ENCODE measurements at places on chromosomes 12 and 14.

GRCh38 chr14:83529531-83529930 is 1995.9 kb upstream of the SEL1L start:
- DNase-seq = no peak

DNA sequence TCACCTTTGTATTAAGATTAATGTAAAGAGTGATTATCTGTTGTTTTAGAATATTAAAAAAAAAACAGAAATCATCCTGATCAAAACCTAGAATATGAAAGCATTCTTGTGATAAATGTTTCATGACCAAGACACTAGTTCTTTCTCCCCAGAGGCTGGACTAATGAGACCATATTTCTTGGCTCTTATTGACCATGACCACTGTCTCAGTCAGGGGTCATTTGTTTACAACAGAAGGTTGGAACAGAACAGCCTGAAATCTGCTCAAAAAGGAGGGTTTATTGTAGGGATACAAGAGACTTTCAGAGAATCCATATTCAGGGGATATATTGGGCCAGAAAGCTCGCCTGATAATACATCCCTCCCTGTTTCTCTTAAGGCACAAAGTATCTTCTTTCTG is 87.7 kb downstream of the TMEM30B start:
- DNase-seq = no peak

GRCh38 chr12:45268672-45269411 is 52.9 kb downstream of the ANO6 start:
- DNase-seq = peak; percentile 84

DNA sequence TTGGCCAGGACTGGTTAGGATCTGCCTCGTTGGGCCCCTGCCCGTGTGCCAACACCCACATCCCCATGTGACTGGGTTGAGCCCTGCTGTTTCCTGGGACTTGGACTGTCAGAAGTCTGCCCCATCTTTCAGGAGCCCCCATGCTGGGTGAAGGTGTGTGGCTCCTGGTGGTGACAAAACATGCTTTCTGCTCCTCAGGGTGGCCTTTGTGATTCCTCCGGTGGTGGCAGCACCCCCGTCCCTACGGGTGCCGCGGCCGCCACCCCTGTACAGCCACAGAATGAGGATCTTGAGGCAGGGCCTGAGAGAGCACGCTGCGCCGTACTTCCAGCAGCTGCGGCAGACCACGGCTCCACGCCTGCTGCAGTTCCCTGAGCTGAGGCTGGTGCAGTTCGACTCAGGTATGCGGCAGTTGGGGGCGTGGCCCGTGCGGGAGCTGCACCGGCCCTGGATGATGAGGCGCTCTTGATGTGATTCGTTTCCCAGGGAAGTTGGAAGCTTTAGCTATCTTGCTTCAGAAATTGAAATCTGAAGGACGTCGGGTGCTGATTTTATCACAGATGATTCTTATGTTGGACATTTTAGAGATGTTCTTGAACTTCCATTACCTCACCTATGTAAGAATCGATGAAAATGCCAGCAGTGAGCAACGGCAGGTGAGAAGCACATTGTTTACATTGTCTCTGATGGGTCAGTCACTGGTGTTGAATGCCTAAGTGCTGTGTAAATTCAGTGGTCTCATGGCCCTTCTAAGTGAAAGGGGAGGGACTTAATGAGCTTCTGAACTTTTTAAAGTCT is 80.0 kb downstream of the EP400 start:
- no peak for DNase-seq

GRCh38 chr12:97752129-97752528 is 289.5 kb downstream of the RMST start:
- DNase-seq = no peak

GRCh38 chr14:30375296-30375892 is 183.6 kb upstream of the G2E3 start:
- DNase-seq = peak; percentile 44

DNA sequence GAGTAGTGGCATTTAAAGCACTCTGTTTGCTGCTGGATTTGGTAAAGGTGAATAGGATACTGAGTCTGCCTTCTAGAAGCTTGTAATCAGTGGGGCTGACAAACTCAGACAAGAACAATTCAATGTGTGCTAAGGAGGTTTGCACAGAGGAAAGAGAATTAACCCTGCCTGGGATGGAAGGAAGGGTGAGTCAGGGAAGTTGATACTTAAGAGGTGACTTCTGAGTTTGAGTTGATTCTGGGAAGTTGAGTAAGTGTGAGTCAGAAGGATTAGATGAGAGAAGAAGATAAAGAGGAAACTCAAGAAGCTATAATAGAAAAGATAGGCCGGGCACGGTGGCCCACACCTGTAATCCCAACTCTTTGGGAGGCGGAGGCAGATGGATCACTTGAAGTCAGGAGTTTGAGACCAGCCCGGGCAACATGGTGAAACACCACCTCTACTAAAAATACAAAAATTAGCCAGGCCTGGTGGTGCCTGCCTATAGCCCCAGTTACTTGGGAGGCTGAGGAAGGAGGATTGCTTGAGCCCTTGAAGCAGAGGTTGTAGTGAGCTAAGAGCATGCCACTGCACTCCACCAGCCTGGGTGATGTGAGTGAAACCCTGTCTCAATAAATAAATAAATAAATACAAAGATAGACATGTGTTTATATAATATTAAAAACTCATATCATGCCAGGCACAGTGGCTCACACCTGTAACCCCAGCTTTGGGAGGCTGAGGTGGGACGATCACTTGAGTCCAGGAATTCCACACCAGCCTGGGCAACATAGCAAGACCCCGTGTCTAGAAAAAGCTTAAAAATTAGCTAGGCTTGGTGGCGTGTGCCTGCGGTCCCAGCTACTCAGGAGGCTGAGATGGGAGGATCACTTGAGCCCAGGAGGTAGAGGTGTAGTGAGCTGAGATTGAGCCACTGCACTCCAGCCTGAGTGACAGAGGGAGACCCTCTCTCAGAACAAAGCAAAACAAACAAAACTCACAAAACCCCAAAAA is 126.8 kb upstream of the CPM start:
- no peak for DNase-seq

- DNase-seq = peak; percentile 75
Measured at GRCh38 chr12:57461276-57461916, 1.8 kb downstream of the GLI1 start.

DNA sequence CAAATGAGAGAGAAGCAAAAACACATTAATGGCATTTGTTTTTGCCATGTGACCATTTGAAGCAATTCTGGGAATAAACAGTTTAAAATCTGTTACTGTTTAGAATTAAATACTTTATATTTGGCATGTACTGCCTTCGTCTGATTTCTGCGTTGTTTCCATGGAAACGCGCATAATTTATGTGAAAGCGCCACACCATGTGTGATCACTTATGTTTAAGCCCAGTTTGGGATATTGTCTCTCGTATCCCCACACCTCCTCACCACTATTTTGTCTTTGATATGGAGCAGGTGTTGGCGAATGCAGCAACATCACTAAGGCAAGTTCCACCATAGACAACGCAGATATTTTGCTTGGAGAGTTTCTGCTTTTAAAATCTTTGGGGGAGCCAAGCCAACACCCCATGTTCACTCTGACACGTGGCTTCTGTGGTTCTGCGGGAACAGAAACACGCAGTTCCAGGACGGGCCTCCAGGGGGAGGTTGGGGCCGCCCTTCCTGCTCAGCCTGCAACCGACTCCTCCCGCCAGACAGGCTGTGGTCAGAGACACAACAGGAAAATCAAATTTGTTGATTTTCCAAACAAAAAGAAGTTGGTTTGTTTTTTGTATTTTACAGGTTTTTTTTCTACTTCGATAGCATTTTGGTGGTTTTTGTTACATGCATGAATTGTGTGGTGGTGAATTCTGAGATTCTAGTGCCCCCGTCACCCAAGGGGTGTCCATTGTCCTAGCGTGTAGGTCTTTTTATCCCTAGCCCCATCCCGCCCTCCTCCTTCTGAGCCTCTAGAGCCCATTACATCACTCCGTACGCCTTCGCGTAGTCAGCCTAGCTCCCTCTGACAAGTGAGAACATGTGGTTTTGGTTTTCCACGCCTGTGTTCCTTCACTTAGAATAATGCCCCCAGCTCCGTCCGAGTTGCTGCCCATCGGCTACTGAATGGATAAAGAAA is 101.9 kb upstream of the SFSWAP start:
- peak; percentile 68 for DNase-seq

DNA sequence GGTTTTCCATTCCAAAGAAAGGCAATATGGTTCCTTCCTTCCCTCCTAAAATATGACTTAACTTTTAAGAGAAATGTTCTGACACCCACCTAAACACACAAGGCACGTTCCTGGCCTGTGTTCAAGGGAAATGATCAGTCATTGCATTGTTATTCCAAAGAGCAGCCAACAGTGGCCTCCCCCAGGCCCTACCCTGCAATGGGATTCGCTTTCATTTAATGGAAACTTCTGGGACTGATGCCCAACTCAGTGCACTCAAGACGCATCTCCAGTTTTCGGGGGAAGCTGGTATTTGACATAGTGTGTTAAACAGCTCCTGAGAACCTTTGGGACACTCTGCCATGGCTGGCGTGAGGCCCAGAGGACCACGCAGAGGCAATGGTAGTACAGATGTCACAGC is 65.9 kb downstream of the DDX51 start:
- DNase-seq = peak; percentile 78

DNA sequence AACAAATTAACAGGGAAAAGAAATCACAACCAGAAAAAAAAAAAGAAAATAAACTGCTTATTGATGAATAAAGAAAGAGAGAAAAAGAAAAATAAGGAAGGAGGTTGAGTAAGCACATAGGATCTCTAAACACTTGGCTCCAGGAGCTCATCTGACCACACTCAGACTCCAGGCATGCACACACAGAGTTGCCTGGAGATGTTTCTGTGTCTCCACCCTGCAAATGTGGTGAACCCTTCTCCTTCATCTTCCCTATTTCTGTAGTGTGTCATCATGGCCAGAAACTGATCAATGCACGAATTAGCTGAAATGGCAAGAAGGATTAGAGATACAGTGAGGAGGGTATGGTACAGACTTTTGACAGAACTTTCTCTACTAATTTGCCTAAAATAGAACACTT is 20.2 kb downstream of the OR4N2 start:
- no peak for DNase-seq

- DNase-seq = no peak
Measured at GRCh38 chr14:22549324-22549962, 39.6 kb downstream of the DAD1 start.

DNA sequence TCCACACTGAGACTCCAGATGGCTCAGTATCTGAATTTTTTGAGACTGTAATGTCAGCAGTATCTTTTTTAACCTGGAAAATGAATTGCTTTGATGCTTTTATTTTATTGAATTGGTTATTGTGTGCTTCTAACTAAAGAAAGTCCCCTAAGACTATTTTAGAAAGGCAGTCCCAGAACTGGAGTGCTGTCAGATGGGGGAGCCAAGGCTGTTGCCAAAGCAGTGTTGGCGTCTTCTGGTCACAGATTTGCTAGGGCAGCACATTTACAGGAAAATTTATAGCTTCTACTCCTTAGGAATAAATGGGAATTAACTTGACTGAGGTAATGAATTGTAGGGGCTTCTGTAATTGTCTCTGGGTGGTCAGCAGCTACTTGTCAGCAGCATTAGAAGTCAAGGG is 157.1 kb upstream of the ARHGAP5 start:
- DNase-seq = no peak

DNA sequence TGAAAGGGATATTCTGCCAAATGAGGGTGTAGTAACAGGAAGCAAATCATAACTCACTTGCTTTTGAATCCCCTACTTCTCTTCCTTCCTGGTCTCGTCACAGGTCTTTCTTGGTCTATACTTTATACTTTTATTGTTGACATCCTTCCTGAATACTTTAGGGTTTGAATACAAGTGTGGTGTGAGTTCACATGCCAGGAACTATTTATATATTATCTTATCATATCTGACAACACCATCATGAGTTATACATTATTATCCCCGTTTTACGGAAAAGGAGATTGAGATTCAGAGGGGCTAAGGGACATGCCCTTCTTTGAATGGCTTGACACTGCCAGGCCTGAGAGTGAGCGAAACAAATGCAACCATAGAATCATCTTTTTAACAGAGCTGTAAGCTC is 33.0 kb upstream of the TSPAN8 start:
- DNase-seq = no peak

GRCh38 chr12:52740584-52740983 is 36.6 kb downstream of the KRT76 start:
- DNase-seq = no peak

DNA sequence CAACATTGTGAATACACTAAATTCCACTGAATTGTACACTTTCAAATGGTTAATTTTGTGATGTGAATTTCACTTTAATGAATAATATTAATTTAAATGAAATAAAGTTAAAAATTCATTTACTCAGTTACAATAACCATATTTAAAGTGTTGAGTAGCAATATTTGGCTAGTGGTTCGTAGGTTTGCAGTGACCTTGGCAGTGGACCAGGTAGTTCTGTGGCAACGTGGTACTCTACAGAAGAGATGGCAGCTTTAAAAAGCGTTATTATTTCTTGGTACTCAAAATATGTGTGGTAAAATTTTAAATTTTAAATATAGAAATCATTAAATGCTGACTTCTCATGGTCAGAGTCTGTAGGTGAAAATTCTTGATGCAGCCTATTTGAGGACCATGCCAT is 51.6 kb downstream of the AEBP2 start:
- no peak for DNase-seq

GRCh38 chr12:87198181-87198580 is 831.0 kb downstream of the C12orf50 start:
- DNase-seq = no peak

GRCh38 chr14:104917993-104918392 is 6.7 kb upstream of the PLD4 start:
- DNase-seq = no peak

DNA sequence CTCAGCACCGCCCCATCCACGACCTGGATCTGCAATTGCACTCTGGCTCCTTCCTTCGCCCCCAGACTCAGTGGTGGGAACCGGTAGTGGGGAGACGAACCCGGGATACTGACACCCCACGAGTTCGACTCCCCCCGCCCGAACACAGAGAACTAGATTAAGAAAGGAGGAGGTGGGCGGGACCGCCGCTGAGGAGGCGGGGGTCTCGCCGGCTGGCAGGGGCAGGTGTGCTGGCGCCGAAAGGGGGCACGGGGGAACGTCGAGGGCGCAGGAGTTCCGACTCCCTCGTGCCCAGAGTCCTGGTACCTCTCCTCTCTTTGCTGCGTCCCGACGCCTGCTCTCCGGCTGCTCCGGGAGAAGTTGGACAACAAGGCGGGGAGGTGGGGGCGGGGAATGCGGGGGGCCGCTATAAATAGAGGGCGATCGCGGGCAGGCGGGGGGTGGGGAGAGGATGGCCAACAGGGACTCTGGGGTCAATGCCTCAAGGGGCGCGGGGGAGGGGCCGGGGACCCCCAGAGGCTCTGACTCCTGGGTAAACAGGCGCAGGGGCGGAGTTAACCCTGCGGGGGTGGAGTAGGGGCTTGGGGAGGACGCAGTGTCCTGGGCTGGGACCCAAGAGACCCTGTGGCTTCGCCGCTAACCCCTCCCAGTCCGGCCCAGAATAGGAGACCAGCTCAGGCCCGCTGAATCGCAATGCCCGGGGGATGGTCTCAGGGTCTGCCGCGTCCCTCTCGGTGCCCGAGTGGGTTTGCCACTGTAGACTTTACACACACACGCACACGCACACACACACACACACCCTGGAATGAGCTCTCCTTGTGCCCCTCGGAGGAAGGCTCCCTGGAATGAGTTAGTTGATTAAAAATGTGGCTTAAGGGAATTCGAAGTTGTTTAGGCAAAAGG is 761 bp upstream of the NDRG2 start:
- peak; percentile 85 for DNase-seq

All from muscle of back (tissue), 13 donors.